ENCODE measurements at places on chromosomes 12 and 14.

DNA sequence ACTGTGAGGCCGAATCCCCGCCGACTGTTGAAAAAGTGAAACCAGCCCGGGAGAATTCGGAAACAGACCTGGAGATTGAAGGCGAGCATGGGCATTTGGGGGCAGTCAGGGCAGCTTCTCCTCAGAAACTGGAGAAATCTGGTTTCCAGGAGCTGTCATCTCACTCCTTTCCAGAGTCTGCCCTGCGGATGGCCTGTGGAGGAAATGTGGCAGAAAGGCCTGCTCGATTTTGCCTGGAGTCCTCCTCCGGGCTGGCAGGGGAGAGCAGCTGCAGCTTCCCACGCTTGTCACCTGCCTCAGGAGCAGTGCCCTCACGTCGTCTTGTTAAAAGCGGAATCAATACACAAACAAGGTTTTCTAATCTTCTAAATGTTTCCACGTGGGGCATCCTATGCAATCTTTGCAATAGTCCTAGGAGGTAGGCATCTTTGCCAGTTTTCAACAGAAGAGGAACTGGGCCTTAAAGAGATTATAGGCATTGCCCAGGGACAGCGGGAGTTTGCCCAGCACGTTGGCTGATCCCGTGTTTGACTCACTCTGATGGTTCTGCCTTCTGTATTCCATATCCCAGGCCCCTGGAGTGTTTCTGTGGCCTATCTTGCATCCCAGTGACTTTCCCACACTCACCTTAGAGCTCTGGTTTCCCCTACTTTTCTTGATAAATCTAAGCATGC is 2.3 kb downstream of the LRRC74A start:
- no peak for DNase-seq

DNA sequence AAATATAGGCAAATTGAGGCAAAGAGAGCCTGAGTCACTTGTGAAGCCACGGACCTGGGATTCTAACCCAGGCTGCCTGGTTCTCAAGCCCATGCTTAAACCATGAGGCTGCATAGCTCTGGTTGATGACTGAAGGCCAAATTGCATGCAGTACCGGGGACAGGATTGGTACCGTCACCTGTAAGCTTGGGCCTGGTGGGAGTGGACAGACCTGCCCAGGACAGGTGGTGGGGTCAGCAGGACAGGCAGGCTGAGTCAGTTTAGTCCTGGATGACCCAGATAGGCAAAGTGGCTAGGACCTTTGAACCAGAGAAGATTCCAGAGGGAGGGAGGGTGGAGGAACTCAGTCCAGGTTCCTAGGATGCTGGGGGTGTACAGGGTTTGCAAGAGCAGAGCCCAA is 25.8 kb downstream of the RIN3 start:
- DNase-seq: no peak

GRCh38 chr12:58645946-58646345 is 274.4 kb downstream of the LRIG3 start:
- DNase-seq: no peak

DNA sequence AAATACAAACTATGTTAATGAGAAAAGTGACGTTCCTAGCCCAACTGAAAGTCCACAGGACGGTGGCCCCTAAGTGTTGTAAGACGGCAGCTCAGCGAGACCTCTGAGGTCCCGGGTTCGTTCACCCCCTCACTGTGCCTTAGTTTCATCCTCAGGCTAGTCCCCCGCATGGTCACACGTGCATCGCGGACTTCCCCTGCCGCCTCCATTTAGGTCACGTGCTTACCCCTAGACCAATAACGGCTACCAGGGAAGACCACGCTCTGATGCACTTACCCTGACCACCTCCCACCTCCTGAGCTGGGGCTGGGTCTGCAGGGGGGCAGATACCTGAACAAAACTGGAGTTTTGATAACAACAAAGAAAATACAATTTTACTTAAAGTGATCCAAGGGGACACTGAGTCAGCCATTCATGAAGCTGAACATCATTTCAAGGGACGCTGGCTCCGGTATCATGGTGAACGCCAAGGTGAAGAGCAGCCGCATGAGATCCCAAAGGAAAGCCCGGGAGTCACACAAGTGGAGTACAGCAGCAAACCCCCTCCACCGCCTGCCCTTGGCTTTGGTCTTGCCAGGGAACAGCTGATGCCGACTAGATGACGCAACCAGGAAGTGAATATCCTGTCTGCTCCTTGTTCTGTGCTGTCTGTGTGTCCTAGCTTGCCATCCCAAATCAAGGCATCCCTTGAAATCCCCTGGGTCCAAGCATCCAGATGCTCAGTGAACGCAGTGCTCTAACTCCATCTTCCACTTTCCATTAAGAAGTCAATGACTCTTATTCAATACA is 274.1 kb downstream of the PCNX1 start:
- DNase-seq: no peak

DNA sequence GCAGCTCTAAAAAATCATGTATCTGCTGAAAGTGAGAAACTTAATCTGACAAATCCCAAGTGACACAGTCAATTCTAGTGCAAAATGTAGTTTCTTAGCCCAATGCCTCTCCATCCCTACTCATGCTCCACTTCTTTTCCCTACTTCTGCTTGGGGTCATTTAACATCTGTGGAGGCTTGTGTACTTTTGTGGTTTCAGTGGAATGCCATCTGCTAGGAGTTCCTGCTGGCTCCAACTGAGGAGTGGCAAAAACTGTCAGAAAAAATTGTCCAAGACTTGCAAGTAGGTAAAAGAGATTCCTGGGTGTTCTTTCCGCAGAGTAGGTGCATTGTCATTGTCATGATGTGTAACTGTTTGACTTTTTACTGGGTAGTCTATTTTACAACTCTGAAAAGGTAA is 12.5 kb upstream of the AVPR1A start:
- DNase-seq: no peak

DNA sequence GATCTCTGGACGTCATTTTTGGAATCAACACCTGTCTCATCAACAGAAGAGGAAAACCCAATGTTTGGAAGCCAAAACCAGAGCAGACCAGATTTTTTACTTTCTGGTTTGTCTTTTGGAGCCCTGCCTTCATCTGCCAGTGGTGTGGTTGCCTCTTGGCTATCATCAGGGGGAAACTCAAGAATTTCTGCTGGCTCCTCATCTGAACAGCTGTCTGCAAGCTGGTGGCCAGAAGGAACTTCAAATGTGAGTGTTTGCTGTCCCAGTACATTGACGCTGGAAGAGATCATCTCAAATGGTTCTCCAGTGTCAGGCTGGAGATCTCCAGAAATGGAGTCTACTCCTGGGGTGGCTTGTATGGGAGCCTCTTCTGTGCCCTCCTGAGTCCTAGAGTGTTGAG is 13.8 kb downstream of the PLD4 start:
- no peak for DNase-seq

- no peak for DNase-seq
Measured at GRCh38 chr14:92666251-92666650, 82.2 kb downstream of the LGMN start.

DNA sequence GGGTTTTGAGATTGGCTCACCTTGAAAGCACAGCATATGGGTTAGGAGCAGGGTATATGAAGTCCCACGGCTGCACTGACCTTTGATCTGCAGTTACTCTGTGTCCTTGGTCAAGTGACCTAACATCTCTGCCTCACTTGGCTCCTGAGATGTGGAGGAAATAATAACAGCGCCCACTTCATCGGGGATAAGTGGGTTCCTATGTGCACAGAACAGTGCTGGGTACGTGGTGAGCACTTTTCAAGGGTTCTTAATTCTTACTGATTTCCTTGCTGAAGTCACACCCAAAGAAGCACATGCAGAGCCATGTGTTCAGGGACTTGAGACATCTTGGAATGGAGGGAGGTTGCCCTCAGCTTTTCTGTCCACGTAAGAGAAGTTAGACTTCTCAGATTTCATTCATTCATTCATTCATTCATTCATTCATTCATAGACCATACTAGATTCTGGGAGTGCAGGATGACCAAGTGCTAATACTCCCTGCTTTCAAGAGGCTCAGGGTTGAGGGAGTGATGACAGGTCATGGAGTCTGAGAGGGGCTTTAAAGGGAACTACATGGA is 39.4 kb downstream of the ADGRD1 start:
- DNase-seq: peak; percentile 0
